Airway epithelial cell (primary cell): ENCODE measurements at places on chromosomes 5 and 9. TPM values are rescaled to one million over a fixed set of nuclear protein-coding genes. Genes with fewer than 3 reads are reported as not detected.

SLC4A9 gene
- not detected in 2 replicates for total RNA-seq

C1QTNF3 gene
- total RNA-seq, result 0.92 and 2.9 TPM in 2 replicates

SMIM33 gene
- not detected in 2 replicates for total RNA-seq

SPAG8 gene
- total RNA-seq, result not detected in 2 replicates

AJM1 gene
- total RNA-seq, result 1.8 and 2.0 TPM in 2 replicates

PPIP5K2 gene
- total RNA-seq, result 18.8 and 28.2 TPM in 2 replicates

CDH10 gene
- total RNA-seq, result 0.07 TPM in 1 of 2 replicates, not detected in the other

CCDC187 gene
- total RNA-seq, result under 0.01 and 0.14 TPM in 2 replicates

PCDHA1 gene
- 0.14 TPM in 2 replicates for total RNA-seq

TAF1L gene
- not detected in 2 replicates for total RNA-seq

WDR38 gene
- total RNA-seq, result not detected in 2 replicates

CBY3 gene
- not detected in 2 replicates for total RNA-seq

PCDHGC3 gene
- 21.0 and 27.2 TPM in 2 replicates for total RNA-seq

ANKRD34B gene
- not detected in 2 replicates for total RNA-seq

PTGES gene
- 39.3 and 40.9 TPM in 2 replicates for total RNA-seq

PCDHA7 gene
- total RNA-seq, result not detected in 2 replicates

CCDC69 gene
- total RNA-seq, result 2.8 and 3.1 TPM in 2 replicates

IRX4 gene
- 20.9 and 23.0 TPM in 2 replicates for total RNA-seq

ACTBL2 gene
- 0.35 and 1.4 TPM in 2 replicates for total RNA-seq

GPR150 gene
- total RNA-seq, result 0.65 TPM in 1 of 2 replicates, not detected in the other

LRRC19 gene
- total RNA-seq, result not detected in 2 replicates

CCDC171 gene
- total RNA-seq, result 0.49 and 1.2 TPM in 2 replicates

SKP1 gene
- 265 and 287 TPM in 2 replicates for total RNA-seq

SCGB3A2 gene
- not detected in 2 replicates for total RNA-seq

LCN2 gene
- 24.7 and 33.4 TPM in 2 replicates for total RNA-seq

HARS1 gene
- total RNA-seq, result 83.6 TPM in 2 replicates

RNF224 gene
- 0.35 and 0.70 TPM in 2 replicates for total RNA-seq

DDX4 gene
- not detected in 2 replicates for total RNA-seq

MEIKIN gene
- not detected in 2 replicates for total RNA-seq

PRDM9 gene
- total RNA-seq, result not detected in 2 replicates

ISL1 gene
- 3.2 and 3.6 TPM in 2 replicates for total RNA-seq

VPS13A gene
- 8.0 and 13.1 TPM in 2 replicates for total RNA-seq
